ENCODE measurements at places on chromosomes 1 and 21.

DNA sequence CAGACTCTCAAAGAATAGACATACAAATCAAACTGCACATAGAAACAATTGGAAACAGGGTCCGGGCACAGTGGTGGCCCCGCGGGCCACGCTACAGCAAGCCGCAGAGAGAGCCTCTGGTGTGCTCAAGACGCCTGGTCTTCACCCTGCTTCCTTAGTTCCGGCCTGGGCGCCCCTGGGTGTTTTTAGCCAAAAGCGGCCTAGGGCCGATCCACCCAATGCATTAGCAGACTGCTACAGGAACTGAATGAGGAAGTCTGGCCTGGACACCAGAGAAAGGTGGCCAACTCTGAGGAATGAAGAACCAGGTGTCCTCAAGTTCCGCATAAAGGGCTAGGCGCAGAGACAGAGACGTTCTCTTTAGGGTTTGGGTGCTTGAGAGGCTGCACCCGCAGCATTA lies 1.7 kb downstream of the PRRX1 start:
- no peak for ATAC-seq

GRCh38 chr1:230395932-230396331 lies 30.2 kb downstream of the PGBD5 start:
- ATAC-seq = no peak

DNA sequence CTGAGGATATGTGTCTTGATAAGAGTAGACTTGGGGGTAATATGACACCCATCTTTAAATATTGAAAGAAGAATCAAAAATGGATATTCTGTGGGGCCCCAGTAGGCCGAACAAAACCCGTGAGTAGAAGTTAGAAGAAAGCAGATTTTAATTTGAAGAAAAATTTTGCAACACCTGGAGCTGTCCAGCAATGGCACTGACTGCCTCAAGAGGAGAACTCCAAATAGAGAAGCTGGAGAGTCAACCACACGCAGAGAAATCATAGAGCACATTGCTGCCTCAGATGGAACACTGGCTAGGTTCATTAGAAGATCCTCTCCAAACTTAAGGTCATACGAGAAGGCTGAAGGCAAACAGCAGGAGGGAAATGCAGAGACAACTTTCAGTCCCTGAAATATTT lies 6.8 kb downstream of the NHLH1 start:
- ATAC-seq = no peak

DNA sequence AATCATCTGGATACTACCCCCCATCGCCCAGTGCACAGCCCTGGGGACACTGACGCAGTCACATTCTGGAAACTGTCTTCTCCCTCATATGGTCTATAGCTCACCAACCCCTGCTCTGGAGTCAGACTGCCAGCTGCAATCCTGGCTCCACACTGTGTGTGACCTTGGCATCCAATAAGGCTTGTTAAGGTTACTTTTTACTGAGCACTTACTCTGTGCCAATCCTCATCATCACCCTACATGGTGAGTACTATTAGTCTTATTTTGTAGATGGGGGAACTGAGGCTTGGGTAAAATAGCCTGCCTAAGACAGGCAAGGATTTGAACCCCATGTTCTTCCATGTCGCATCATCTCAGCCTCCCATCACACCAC lies 34.9 kb downstream of the AHDC1 start:
- ATAC-seq = peak; percentile 6

- no peak for ATAC-seq
These were observed 299.6 kb downstream of the USH2A start for GRCh38 chr1:216123446-216124191.

DNA sequence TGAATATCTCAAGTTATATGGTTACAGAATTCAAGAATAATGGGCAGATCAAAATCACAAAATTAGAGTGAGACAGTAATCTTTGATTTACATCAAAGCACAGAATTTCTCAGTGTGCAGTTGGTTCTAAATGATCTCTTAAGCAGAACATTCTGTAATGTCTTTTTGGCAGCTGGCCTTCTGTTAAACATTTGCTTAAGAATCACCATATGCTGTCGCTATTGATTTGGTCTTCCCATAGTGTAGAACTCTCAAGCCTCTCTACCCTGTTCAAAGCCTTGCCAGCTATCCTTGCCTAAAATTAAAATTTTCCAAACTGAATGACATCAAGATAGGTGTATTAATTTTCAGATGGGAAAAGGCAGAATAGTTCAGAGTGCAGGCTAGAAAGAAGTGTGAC lies 38.9 kb upstream of the ERO1B start:
- no peak for ATAC-seq

GRCh38 chr1:53637511-53638359 lies 101.2 kb downstream of the GLIS1 start:
- no peak for ATAC-seq

DNA sequence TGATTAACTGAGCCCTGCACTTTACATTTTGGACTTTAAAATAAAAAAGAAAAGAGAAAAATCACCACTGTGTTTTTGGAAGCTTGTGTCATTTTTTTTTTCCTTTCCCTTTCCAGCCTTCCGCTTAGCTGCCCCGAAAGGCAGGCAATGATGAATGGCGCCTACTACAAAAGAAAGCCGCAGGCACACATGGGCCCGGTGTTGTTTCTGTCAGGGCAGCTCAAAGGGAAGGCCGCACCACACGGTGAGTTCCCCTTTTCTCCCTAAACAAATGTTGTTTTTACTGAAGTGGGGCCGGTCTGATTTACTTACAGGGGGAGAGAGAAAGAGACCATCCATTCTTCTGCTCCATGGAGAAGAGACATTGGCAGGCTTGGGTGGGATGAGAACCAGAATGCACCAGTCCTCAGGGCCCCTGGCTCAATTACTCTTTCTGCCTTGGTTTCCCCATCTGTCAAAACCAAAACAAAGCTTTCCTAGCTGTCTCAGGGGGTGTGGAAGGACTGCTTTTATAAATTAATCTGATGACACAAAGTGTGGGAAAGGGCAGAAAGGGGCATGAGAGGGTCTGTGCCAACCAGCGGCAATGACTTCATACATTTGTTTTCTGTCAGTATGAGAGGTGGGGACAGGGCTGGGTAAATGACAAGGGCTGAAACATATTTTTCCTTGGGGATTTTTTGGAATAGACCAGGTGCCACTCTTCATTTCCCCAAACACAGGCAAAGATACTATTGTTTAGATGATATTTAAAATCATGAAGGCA lies 91.4 kb upstream of the PLXNA2 start:
- ATAC-seq = no peak

- no peak for ATAC-seq
These were observed 107.7 kb upstream of the SLC5A9 start for GRCh38 chr1:48114596-48115382.

GRCh38 chr1:230321741-230322420 lies 104.3 kb downstream of the PGBD5 start:
- ATAC-seq = no peak

DNA sequence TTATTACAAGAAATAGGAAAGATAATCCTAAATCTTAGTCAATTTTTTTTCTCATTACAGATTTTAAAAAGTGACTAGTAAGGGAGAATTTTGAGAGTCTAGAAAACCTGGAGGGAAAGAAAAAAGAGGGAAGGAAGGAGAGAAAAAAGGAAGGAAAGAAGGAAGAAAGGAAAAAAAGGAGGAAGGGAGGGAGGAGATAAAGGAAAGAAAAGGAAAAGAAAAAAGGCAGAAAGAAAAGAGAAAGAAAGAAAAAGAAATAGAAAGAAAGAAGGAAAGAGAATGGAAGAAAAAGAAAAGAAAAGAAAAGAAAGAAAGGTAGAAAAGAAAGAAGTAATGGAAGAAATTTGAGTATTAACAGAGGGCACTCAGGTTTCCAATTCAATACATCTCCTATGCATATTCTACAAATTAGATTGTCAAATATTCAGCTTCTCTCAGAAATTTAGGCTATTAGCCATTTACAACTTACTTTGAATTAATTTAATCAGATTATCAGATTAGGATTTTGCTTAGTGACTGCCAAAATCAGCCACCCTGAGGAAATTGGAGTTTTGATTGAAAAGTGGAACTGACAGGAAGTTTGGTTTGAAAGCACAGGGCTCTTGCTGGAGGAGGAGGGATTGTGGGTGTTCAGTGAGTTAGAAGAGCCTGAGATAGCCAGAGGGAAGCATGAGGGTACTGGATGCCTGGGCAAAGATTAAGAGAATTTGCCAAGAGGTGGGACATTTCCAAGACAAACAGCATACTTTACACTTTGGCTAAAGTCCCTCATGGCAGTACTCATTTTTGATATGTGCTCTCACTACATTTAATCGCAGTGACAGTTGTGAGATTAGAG lies 677.8 kb downstream of the USP25 start:
- ATAC-seq = no peak

DNA sequence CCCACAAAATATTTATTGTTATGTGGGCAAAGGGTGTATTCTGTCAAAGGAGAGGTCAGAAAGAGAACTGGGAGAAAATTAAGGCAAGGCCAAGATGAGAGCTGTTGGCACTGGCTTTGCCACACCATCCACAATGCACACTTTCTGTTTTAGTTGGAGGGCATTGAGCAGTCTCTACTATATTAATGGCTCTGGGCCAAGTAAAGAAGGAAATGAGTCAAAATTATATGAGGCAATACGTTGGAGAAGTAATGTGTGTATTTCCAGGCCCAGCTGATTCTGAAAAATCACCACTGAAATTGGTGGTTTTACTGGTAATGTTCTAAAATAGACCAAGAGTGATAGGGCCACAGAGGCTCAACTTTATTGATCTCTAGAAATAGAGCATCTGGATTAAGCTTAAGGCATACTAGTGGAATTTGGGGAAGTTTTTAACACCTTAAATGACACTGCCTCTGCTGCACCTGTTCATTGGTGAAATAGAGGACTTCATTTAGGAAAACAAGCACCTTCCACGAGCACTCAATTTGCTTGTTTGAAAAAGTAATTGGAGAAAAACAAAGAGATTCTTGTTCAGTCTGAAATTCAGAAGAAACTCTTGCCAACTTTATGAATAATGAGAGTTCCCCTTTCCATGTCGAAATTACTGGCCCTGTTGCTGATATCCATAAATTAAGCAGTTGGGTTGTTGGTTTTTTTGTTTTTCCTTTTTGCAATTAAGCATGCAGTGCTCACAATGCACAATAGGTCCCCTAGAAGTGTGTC lies 424.9 kb downstream of the ADGRL2 start:
- peak; percentile 81 for ATAC-seq

DNA sequence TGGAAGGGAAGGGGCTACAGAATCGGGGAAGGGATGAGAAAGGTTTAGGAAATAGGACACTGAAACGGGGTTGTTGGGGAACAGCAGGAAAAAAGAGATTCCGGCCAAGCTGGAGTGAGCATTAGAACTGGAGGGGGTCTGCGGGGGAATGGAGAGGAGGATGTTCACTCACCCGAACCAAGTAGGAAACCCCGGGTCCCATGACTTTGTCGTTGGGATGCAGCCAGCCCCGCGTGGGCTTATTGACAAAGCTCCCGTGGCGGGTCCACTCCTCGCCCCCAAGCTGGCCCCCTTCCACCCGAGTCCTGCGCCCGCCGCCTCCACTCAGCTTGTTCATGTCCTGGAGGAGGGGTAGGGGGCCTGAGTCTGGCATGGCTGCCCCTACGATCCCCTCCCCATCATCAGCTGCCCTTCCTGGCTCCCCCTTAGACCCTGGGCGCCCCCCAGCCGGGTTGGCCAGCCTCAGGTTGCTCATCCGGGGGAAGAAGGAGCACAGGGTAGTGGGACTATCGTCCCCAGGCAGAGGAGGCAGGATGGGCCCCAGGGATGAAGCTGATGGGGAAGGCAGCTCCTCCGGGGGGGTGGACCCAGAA lies 591 bp downstream of the SHC1 start:
- no peak for ATAC-seq

DNA sequence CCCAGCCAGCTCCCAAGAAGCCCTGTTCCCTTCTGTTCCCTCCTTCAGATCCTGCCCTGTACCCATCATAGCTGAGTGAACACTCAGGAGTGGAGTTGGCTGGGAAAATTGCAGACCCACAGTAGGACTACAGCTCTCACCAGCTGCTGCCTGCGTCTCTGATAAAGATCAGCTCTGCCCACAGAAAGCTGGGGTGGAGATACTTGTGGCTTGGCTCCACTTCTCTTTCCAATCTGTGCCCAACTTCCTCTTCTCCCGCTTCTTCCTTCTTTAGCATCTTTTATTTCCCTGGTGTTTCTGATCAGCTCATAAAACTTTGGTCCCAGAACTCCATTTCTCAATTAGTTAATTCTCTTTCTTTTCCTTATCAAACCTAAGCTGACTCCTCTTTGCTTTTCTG lies 5.5 kb upstream of the CD1A start:
- ATAC-seq = no peak

- no peak for ATAC-seq
These were observed 11.9 kb upstream of the NIBAN1 start for GRCh38 chr1:184986250-184986649.

- ATAC-seq = no peak
These were observed 120.1 kb downstream of the SEC16B start for GRCh38 chr1:177849579-177850290.

DNA sequence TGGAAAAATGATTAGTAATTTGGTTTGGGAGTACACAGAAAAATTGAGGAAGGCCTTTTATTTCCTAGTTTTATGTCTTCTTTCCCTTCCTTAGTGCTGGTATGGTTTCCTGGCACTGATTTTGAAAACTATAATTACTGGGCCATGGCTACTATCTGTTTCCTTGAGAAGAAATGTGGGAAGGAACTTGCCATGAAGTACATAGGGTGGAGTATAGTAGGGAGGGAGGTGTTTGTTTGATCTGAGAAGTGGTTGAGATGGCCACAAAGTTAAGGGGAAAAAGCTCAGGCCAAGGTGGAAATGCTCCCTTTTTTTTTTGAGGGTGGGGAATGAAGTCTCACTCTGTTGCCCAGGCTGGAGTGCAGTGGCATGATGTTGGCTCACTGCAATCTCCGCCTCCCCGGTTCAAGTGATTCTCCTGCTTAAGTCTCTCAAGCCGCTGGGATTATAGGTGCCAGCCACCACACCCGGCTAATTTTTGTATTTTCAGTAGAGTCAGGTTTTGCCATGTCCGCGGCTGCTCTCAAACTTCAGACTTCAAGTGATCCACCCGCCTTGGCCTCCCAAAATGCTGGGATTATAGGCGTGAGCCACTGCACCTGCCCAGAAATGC lies 11.3 kb downstream of the HJV start:
- peak; percentile 42 for ATAC-seq

DNA sequence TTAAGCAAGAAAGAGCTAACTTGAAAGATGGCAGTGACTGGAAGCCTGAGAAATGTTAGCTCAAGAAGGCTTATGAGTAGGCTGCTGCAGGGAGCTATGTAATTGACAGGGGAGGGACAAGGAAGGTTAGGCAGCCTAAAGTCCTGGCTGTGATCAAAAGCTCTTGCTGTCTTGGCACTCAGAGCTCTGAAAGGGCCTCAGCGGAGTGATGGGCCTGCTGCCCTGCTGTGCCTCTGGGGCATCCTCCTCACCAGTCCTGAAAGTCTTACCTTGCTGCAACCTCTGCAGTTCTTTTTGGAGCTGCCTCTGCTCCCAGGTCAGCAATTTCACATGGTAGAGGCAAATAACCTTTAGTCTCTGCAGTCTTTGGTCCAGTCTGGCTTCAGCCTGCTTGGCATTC lies 1.8 kb downstream of the CCDC190 start:
- ATAC-seq = no peak

GRCh38 chr21:38490411-38491020 lies 7.8 kb downstream of the ERG start:
- no peak for ATAC-seq

GRCh38 chr1:229572286-229572685 lies 13.8 kb upstream of the ABCB10 start:
- ATAC-seq = no peak

- no peak for ATAC-seq
These were observed 68.8 kb downstream of the ITGB3BP start for GRCh38 chr1:63454269-63454668.
